ENCODE measurements at places on chromosomes 3 and 15.

DNA sequence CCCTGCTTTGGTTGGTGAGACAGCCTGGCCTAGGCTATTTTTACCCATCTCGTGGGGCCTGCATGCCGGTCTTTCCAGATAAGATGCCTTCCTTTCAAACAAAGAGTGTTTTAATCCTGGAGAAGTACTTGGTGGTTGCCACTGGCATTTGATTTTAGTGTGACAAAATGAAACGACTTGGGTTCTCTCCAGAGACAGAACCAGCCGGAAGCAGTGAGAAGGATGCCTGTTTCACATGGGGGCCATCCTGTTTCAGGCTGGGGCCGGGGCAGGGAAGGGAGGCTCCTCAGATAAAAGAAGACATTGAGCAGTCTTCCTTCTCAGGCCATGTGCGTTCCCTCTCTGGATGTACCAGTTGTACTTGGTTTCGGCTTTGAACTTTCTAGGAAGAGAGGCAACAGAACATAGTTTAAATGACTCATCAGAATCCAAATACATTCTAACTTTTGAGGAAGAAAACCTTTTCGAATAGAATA lies 74.9 kb downstream of the TOP2B start:
- DNase-seq, result no peak

- no peak for DNase-seq
These were observed 16.1 kb downstream of the AMOTL2 start for GRCh38 chr3:134357914-134358811.

DNA sequence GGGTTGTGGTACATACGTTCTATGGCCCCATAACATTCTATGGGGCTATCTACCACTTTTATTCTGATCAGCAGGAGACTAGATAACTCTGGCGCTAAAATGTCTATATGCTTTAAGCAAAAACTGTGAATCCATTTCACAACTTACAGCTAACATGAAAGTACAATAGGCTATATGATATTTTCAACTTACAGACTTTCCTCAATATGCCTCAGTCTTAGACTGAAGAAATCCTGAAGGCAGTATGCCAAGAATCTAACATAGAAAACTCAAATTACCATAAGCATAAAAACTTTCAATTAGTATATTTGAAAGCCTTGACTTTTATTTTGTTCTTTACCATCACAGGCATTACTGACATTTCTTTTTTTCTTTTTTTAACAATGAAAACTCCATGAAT lies 81.4 kb downstream of the CBLB start:
- no peak for DNase-seq

- no peak for DNase-seq
These were observed 17.2 kb downstream of the CASR start for GRCh38 chr3:122200661-122201060.

- peak; percentile 33 for DNase-seq
These were observed at the start of gene DNAJA4 for GRCh38 chr15:78264304-78265136. DNAJA4 (plus strand) TSS chr15:78264562; CDS start chr15:78264764, 202 bp downstream.
